ENCODE measurements at places on chromosomes 1 and 21.

DNA sequence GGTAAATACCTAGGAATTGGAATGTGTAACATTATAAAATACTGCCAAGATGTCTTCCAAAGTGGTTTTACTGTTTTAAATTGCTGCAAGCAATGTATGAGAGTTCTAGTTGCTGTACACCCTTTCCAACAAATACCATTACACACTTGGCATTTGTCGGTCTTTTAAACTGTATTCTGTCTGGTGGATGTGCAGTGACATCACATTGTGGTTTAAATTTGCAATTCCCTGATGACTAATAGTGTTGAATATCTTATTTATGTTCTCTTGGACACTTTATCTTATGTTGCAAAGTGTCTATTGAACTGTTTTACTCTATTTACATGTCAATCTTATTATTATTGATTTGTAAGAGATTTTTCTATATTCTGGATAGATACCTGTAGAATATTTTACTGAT lies 561.2 kb upstream of the B3GALT2 start:
- no peak overlapping the region for H3K4me3 ChIP-seq
- H3K27ac ChIP-seq, result no peak overlapping the region

DNA sequence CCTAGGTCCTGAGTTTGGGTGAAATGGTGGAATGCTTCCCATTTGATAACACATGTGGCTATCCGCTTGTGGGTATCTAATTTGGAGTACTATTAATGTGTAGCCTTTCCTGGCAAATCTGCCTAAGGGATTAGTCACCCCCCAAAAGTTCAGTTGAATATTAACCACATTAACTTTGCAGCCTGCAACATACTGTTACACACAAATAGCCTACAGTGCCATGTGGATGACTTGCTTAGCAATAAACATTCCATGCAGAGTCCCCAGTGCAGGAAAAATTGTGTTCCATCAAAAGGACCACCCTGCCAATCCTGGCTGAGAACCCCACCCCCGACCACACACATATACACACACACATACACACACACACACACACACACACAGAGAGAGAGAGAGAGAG lies 303.3 kb upstream of the ESRRG start:
- H3K27me3 ChIP-seq, result no peaks in the 10 kb centered on the region
- no peaks in the 10 kb centered on the region for H3K4me1 ChIP-seq
- H3K36me3 ChIP-seq, result no peaks in the 10 kb centered on the region
- no peak overlapping the region for H3K27ac ChIP-seq
- no peak overlapping the region for H3K4me3 ChIP-seq

DNA sequence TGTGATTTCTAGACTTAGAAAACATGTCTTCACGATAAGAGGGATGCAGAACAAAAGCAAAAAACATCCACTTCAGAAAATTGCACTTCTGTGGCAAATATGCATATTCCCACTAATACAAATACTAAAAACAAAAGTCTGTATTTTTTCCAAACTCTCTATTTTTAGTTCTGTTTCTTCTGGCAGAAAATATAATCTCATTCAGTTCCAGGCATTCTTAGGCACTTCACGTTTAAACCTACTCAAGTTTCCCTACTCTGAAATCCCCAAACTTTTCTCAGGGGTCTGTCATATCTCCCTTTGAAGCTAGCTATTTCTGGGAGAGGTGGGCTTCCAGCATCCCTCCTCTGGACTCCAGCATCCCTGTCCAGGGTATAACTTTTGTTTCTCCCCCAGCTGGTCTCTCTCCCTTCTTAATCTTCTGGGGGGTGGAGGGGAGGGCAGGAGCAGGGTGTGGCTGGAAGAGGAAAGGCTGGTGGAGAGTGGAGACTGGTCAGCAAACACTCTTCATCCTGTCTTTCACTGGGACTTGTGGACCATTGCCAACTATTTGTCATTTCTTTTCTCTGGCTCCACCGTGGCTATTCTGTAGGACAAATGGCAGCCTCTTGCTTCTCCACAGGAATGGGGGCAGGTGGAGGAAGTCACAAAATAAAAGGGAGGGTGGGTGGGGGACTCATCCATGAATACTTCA lies 19.6 kb upstream of the NCF2 start:
- H3K36me3 ChIP-seq, result no peaks in the 10 kb centered on the region
- H3K27ac ChIP-seq, result no peak overlapping the region
- H3K4me1 ChIP-seq, result no peaks in the 10 kb centered on the region
- DNase-seq, result no peak
- peaks cover 7% of the 10 kb centered on the region for H3K27me3 ChIP-seq

DNA sequence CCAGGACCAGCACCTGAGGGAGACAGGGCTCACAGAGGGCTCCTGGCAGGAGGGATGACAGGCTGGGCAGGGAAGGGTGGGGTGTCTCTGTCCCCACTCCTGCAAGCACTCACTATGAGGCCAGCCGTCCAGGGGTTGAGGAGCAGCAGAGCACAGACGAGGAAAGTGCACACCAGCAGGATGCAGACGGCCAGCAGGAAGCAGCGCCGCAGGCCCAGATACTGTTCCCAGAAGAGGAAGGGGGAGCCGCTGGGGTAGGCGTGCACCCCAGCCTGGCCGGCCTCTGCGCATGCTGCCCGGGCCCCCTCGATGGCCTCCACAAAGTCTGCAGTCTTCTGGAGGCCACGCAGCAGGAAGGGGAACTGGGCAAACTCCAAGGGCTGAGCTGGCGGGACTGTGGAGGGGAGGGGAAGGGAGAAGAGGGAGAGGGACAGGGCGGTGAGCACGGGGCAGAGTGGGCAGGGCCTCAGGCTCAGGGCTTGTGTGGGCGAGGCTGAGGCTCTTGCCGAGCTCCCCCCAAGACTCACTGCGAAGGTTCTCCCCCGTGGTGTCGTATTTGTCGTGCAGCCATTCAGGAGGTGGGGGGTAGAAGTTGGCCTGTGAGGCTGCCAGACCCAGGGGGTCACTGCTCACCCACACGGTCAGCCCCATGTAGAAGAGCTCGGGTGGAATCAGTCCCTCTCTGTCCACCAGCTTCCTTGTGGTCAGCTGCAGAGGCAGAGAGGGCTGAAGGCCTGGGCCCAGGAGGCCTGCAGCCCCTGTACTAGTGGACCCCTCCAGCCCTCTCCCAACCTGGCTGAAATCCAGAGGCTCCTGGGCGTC lies 16.5 kb downstream of the PTCH2 start:
- peaks cover 2% of the 10 kb centered on the region for H3K27me3 ChIP-seq
- no peak for DNase-seq
- no peaks in the 10 kb centered on the region for H3K36me3 ChIP-seq

GRCh38 chr1:91529856-91530255 lies 29.2 kb downstream of the CDC7 start:
- no peak overlapping the region for H3K27ac ChIP-seq
- peaks cover 32% of the 10 kb centered on the region for H3K36me3 ChIP-seq
- no peak for DNase-seq
- no peaks in the 10 kb centered on the region for H3K27me3 ChIP-seq

Measured in activated CD4-positive, alpha-beta T cell treated with anti-CD3 and anti-CD28 coated beads, Interleukin-2, amount 10 ng/mL, durations not matched to agents 7 days and 5 days (primary cell).